ENCODE measurements at places on chromosomes 2 and 18.

DNA sequence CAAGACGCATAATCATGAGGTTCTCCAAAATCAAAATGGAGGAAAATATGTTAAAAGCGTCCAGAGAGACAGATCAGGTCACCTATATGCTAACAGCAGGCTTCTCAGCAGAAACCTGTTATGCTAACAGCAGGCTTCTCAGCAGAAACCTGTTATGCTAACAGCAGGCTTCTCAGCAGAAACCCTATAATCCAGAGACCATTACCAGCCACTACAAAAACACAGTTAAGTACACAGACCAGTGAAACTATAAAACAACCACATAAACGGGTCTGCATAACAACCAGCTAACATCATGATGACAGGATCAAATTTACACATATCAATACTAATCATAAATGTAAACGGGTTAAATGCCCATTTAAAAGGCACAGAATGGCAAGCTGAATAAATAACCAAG lies 1548.4 kb upstream of the TMEFF2 start:
- no peak for DNase-seq

- DNase-seq: no peak
Measured at GRCh38 chr2:168790226-168790902, 12.1 kb upstream of the NOSTRIN start.

DNA sequence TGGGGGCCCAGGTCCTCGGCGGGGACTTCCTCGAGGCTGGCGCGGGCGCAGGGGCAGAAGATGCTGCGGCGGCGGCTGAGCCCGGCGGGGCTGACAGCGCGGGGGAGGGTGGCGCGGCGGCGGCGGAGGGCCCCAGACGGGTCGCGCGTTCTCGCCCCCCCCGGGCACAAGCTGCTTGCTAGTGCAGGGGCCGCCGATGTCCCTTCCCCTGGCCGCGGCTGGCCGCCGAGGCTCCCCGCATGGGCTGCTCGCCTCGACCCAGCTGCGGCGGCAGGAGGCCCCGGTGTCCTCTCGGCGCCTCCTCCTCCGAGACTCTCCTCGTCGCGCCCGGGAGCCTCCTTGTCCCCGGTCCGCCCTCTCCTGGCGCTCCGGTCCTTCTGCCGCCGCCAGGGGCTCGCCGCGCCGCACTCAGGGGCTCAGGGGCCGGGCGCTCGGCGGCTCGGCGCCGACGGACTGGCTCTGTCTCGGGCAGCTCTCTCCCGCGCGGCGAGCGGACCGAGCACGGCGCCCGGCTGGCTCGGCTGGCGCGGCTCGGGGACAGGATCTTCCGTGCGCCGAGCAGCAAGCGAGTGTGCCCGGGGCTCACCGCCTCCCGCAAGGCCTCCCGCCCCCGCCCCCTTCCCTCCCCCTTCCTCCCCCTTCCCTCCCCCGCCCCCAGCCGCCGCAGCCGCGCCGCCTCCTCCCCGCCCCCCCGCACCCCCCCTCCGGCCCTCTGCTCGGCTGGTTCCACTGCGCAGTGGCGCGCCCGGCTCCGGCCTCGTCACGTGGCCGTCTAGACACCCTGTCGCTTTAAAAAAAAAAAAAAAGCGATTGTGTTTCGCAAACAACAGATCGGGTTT lies 902 bp upstream of the SMAD7 start:
- DNase-seq: peak; percentile 90

DNA sequence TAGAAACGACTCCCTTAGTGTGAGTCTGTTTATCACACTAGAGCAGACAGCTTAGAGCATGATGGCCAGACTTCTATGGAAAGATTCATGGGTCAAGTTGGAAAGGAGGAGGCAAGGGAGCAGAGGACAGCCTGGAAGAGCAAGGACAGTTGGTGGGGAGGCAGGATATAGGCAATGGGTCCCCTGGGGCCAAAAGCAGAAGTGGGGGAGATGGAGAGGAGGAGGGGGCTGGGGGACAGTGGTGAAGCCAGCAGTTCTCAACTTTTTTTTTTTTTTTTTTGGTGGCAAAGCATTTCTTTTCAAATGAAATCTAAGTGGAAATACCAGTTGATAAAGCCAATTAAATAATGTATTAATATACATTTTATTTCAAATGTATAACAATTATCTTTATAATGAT lies 197.9 kb downstream of the HRH4 start:
- DNase-seq: no peak

DNA sequence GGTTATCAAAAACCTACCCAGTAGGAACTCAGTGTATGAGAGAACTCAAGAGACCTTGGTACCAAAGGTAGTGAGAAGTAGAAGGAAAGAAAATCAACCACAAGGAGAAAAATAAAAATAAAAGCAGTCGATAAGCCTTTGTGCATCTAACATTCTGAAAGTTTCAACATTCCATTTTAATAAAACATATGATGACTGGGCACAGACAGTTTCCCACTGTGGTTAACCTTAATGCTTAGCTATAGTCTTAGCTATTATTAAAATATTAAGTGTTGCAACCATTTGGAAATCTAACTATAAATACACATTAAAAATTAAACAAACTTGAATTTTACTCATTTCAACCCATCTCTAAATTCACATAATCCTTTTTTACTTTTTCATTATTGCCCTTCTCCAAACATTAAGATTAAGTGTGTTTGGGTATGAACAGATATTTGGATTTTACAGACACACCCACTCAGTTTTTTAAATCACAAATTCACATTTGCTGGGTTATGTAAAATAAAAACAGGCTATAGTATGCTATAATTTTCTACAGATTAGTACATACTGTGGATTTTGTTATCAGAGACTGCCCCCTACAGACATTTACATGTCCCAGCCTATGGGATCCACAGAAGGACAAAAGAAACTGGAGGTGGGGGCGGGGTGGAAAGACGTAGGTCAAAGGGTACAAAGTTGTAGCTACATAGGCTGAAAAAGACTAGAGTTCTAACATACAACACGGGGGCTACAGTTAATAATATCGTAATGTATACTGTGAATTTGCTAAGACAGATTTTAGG lies 32.8 kb downstream of the SRBD1 start:
- peak; percentile 18 for DNase-seq

- DNase-seq: no peak
Measured at GRCh38 chr2:119637371-119637770, 41.6 kb upstream of the TMEM177 start.
